Retina (tissue), 1 donor: ENCODE measurements at places on chromosomes 13 and 19.

DNA sequence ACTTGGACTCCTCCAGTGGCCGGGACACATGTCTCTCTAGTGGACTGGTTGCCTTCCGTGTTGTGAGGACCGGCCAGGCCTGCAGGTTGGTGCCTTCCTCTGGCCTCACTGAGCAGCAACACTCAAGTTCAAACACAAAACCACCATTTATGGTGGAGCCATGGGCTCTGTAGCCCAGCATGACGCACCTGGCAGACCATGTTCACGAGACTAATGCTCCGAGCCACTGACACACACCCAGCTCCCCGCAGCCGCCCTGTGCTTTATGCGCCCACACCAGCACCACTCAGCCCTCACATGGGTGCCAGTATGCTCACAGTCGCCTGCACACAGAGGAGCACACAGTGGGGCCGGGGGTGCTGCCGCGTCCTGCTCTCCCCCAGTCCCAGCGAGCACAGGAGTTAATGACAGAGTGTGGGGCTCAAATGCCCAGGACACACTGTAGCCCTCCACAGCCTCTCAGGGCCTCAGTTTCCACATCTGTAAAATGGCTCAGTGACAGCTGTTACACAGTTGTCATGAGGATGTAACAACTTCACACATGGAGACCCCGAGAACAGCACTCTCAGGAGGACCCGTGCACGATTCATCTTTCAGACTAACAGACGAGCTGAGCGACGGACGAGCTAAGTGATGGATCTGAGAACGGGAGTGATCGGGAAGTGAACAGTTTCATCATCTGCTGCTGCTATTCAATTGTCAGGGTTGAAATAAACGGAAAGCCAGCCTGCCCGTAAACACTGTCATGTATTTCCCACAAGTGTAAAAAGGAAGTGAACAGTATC lies 7.8 kb downstream of the GAS6 start:
- DNase-seq = no peak

DNA sequence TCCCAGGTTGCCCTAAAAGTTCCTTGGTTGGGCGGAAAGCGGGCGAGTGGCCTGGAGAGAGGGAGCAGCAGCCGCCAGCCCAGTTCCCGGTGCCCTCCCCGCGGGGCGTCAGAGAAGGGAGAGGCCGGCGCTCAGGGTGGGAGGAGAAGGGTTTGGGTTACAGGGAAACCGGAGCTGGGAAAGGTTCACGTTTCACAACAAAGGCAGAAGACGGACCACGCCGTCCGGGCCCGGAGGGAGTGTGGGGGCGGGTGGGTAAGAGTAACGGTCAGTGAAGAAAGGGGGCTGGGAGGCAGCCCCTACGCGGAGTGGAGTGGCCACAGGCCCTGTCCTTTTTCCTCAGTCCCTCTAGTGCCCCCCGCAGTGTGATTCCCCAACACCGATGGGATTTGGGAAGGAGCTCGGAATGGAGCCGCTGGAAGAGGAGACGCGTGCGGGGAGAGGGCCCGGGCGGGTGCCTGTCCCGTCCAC lies 1.6 kb downstream of the SIX5 start:
- no peak for DNase-seq

DNA sequence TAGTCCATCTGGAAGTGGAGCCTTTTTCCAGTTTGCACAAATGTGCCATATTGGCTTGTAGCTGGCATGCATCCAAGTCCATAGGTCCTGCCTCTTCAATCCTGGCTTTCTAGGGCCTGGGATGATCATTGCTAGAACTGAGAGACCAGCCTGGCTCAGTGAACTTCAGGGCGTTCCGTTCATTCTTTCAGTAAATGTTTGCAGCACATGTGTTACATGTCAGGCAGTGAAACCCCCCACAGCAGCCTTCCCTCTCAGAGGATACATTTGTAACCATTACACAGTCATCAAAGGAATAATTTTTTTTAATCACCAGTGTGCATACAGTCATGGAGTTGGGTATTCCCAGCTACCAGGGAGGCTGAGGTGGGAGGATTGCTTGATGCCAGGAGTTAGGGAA lies 9.7 kb downstream of the FUT2 start:
- DNase-seq = no peak

DNA sequence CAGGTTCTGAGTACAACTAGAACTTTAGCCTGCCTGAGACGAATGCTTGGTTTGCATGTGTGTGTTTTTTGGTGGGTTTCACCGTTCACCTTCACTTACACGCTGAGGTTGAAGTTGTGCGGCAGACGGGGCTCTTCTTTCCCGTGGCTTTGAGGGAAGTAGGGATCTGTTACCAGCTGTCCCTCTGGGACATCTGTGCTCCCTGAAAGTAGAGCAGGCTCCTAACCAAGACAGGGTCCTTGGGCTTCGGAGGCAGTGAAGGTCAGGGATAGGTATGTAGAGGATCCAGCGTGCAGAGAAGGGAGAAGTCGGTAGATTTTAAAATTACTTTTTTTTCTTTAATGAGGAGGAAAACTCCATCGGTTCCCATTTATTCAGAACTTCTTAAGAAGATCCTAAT lies 48.7 kb downstream of the ZNF536 start:
- no peak for DNase-seq

DNA sequence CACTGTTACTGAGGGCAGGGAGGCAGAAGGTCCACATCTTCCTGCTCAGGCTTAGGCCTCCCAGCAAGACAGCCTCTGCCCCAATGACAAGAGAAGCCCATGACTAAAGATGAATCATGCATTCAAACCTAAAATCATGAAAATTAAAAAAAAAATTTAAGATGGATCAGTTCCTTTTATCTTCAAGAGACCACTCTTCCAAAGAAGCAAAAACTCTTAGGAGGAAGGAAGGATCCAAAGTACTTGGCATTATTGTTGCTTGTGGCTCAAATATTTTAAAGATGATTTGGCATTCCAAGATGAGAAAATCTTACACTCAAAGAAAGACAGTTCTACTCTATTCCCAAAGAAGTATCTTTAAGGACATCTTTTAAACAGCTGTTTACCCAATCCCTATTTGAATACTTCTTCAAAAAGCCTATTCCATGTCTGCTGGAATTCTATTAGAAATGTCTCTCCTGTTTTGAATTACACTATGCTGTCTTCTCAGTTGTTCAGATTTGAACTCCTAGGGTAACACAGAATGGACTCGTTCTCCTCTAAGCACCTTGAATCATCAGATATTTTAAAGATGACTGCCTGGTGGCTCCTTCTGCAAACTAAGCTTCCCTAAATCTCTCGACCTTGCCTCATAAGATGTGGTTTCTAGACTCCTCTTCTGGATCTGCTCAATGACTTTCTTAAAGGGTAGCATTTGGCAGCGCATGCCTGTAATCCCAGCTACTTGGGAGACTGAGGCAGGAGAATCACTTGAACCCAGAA lies 7.0 kb downstream of the SERP2 start:
- DNase-seq = no peak

GRCh38 chr13:36925603-36926002 lies 5.6 kb upstream of the SMAD9 start:
- DNase-seq = no peak

GRCh38 chr13:110445722-110446574 lies 115.6 kb downstream of the RAB20 start:
- DNase-seq = no peak

- no peak for DNase-seq
Observed at GRCh38 chr13:109654341-109655205, 131.8 kb downstream of the IRS2 start.

DNA sequence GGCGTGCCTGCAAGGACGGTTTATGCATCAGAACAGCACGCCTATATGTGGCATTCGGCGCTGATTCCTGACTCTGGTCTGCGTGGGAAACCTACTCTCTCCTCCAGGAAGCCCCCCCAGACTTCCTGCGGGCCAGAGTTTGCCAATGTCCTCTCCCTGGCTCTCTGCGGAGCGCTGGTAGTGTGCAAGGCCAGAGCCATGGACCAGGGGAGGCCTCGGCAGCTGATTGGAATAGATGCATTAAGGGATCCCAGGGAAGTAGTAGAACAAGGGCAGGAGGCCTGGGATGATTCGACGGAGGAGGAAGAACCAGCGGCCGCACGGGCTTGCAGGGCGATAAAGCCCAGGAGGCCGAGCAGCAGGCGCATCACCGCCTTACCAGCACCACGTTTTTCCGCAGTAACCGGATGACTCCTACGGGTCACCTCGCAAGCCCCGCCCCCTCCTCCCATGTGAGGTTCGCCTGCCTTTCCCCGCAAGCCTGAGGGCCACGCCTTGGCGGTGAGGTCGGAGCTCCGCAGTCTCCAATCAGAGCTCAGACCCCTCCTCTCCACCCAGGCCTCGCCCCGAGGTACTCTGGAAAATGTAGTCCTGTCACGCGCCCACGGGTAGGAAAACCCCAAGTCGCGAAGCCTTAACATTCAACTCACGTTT lies 5.0 kb downstream of the CLEC11A start:
- DNase-seq = peak; percentile 87

- no peak for DNase-seq
Observed at GRCh38 chr13:114042066-114042815, 68.4 kb upstream of the C13orf46 start.
